Renal cortical epithelial cell (primary cell): ENCODE measurements at places on chromosomes 12 and 14. TPM values are rescaled to one million over a fixed set of nuclear protein-coding genes. Genes with fewer than 3 reads are reported as not detected.

DNA sequence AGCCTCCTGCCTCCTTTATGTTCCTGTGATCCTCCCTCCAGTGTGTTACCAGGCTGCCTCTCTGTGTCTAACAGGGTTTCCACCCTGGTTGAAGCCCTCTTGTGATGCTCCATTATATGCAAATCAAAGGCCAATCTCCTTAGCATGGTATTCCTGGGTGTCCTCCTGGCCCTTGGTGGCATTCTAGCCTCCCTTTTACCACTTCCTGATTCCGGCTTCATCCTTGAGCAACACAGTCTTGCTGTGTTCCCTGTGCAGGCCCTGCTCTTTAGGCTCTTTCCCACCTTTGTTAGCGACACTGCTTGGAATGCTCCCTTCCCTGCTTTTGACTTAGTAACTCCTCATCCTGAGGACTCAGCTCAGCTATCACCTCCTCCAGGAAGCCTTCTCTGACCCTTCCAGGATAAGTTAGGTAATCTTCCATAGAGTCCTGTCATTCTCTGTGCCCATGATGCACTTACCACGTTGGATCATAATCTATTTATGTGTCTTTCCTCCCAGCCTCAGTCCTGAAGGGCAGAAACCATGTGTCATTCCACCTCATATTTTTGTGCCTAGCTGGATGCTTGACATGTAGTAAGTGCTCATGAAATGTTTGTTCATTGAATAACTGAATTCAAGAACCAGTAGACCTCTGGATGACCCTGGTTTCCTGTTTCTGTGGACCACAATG, 37.3 kb downstream of the PRKCH start:
- DNase-seq: no peak

GRCh38 chr14:50800032-50800431, 30.9 kb downstream of the NIN start:
- DNase-seq: no peak

- DNase-seq: no peak
These were observed 356.9 kb upstream of the CCDC196 start for GRCh38 chr14:66129224-66129623.

The RNF212B gene
- total RNA-seq: 0.35 TPM in 1 of 2 replicates, not detected in the other

GRCh38 chr12:51896236-51896635, 8.3 kb downstream of the ANKRD33 start:
- no peak for DNase-seq

DNA sequence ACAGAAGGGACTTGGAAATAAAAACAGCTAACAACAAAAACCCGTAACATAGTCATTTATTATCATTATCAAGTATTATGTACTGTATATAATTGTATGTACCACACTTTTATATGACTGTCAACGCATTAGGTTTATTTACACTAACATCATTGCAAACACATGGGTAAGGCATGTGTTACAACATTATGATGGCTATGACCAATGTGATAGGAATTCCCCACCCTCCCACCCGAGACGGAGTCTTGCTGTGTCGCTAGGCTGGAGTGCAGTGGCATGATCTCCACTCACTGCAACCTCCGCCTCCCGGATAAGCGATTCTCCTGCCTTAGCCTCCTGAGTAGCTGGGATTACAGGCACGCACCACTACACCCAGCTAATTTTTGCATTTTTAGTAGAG, 82.6 kb downstream of the ERC1 start:
- DNase-seq: no peak

The CCDC196 gene
- not detected in 2 replicates for total RNA-seq

DNA sequence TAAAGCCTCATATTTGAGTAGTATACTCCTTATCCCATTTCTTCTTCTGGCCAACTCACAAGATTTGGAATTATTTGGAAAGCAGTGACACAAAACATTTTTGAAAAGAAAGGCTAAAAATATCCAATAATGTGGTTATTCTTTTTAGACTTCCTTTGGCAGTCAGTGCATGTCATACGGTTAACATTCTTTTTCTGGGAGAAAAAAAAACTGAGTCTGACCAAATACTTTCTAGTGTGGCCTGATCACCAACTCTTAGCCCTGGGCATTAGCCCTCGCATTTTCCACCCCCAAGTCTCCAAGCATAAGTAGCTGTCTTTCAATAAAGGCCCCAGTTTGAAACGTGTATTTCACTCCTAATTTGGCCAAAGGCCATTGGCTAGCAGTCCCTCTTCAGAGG, 5.9 kb downstream of the RASSF3 start:
- no peak for DNase-seq

The BBS10 gene
- total RNA-seq: 15.6 and 17.4 TPM in 2 replicates

DNA sequence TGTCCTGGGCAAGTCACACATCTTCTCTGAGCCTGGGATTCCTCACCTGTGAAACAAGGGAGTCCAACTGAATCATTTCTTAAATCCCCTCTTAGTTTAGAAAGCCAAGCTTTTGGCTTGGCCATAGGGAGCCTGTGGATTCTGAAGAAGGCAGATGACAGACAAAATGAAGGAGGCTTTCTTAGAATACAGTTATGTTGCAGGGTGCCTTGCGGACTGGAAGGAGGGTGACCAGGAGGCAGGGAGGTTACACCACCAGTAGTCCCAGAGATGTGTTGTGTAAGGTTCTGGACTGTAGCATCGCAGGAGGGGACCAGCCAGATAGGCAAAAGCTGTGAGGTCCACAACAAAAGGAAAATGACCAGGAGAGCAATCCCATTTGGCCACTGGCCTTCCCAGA, 8.2 kb upstream of the ACVR1B start:
- no peak for DNase-seq

GRCh38 chr12:46269429-46270241, 792 bp upstream of the SLC38A1 start:
- peak; percentile 63 for DNase-seq

DNA sequence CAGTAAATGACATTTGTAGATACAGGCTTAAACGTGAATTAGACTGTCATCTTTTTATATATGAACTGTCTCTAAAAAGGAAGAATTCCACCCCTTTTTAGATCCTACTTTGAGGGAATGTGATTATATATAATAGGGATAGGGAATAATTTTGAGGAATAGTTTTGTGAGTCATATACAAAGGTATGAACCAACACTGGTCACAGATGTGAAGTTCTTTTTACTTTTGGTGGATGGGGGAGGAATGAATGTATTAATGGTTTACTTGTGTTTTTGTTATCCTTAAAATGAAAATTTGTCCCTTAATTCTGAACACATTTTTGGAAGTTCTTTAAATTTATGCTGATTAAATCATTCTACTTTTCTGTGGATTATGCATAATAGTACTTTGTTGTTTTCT, 30.4 kb downstream of the FRS2 start:
- DNase-seq: peak; percentile 61

DNA sequence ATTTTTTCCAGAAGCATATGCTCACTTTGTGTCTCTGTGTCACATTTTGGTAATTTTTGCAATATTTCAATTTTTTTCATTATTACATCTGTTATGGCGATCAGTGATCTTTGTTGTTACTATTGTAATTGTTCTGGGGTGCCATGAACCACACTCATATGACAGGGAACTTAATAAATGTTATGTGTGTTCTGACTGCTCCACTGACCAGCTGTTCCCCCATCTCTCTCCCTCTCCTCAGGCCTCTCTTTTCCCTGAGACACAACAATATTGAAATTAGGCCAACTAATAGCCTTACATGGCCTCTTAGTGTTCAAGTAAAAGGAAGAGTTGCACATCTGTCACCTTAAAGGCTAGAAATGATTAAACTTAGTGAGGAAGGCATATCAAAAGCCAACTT, 46.0 kb downstream of the SCN8A start:
- DNase-seq: no peak

GRCh38 chr14:96035456-96035855, 3.7 kb upstream of the C14orf132 start:
- DNase-seq: no peak

The RASSF9 gene
- total RNA-seq: 0.69 and 5.0 TPM in 2 replicates

DNA sequence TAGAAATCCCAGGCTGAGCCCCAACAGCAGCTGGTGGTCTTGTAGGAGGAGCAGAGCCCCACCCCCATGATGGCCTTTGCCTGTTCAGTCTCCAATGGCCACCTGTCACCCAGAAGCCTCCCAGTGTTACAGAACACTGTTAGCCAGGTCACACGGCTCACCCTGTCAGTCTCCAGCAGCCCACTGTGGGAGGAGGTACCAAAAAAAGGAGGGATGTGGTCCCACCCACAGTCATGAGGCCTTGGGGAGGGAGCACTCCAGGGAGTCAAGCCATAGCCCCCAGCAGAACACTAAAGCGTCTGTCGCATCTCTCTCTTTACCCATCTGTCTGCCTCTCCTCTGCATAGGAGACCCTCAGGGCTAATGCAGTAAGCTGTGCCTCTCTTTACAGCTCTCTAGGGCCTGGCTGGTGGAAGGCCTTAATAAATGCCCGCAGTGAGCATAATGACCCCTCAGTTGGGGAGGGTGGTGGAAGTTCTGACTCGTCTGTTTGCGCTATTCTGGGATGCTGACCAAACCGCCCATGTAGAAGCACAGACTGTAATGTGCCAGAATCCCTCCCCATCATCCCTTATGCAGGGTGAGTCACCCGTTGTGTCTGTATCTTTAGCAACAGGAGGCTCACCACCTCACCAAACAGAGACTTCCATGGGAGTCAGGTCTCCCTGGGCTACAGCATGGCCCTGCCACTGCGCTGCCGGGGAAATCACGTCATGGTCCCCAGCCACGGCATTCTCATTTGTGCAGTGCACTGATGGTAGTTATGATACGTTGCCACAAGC, 14.6 kb downstream of the C14orf132 start:
- peak; percentile 48 for DNase-seq

DNA sequence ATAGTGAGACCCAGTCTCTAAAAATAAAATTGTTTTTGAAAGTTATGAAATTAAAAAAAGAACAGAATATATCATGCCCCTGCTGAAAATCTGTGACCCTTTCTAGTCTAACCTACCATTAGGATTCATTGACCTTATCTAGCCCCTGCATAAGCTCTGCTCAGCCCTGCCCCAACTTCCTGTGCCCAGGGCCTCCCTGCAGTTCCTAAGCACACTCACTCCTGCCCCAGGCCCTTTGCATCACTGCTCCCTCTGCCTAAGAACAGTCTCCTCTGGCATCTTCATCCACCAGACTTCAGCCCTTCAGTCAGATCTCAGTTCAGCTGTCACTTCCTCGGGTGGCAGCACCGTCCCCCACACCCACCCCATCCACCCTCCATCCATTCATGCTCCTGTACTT, 55.4 kb downstream of the SCARB1 start:
- no peak for DNase-seq
